ENCODE measurements at places on chromosomes 4 and X.

DNA sequence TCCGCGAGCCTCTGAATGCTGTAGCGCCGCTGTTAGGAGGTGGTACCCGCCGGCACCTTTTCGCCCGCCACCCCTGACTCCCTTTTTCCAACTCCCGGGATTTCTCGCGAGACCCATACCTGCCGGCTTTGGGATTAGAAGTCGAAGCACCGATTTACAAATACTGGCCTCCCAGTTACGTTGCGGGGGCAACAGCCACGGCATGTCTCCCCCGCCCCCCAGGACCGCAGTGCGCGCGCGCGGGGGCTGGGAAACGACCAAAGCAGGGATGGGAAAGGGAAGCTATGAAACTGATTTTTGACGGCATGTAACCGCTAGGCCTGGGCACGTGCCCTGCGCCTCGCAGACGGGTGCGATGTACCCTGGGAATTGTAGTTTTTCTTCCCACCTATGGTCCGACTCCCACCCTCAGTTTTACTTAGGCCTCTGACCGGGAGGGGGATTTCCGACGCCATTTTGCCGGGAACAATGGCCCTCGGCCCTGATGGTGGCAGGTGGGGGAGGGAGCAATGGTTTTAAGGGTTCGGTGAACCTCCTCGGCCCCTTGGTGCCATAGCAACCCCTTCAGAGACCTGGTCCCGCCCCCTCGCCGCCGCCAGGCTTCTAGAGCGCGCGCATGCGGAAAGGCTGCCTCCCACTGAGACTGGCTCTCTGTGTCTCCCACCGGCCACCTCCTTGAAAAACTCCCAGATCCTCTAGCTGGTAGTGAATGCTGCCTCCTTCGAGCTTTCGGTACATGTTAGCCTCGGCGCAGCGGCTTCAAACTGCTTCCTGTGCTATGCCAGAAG, 772 bp upstream of the WNK3 start:
- DNase-seq: peak; percentile 64

DNA sequence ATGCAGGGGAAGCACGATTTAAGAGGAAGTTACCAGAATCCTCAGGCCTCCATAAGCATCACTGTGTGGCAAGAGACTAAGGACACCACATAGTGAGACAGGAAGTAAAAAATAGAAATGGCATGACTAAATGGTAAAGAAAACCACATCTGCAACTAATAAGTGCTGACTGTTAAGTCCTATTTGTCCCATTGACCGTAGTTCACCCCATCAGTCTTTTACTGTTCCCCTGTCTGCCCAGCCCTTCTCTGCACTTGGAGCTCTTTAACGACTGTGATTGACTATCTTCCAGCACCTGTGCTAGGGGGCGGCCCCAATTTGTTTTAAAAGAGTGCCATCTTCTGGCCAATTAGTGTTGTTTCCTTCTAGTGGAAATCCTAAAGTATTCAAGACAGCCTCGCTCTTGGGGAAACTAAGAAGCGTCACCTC, 94.2 kb downstream of the MAOA start:
- DNase-seq: peak; percentile 68

- DNase-seq: peak; percentile 85
Observed at GRCh38 chr4:86895692-86896488, 3.7 kb upstream of the C4orf36 start.

DNA sequence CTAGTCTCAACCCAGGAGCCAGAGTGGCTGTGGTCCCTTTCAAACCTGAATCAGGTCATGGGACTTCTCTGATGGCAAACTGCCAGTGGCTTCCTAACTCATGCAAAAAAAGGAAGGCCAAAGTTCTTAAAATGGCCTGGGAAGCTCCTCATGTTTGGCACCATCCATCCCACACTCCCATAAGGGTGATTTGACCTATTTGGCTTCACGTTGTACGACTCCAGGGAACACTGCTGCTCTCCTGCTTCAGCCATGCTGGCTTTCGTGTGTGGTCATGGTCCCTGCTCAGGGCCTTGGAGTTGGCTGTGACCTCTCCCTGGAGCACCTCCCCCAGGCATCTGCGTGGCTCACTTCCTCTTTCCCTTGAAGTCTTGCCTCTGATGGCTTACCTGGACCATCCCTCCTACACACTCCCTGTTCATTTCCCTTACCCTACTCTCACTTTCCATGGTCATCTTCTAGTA, 12.8 kb upstream of the TMSB4X start:
- DNase-seq: no peak

DNA sequence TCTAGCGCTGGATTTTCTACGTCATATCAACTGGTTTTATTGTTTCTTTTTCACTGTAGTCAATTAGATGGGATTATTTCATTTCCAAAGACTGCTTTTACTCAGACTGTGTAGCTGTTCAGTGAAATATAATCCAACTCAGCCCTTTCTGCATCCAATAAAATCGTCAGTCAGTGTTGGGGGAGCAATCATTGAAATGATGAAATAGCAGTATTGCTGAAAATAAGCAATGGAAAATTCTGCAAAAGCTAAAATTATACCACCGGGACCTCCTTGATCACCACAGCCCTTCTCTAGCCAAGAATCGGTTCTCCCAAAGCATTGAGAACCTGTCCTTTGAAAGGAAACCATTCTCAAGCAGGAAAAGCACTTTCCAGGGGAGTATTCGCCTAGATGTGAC, 243.1 kb upstream of the TENM3 start:
- no peak for DNase-seq

DNA sequence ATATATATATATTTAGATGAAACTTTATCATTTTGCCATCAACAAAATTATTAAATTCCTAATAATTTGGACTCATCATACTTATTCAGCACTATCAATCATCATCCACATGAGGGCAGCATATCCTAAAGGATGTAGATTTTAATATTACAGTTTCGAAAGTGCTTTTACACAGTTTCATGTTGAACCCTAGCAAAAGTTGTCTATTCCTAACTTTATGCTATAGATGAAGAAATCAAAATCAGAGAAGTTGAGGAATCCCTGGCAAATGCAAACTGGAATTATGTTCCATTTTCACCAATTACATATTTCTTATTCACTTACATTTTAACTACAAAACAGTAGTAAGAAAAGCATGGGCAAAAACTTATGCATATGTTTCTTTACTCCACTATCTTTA, 36.6 kb upstream of the UGT2A1 start:
- DNase-seq: peak; percentile 7

- no peak for DNase-seq
Observed at GRCh38 chr4:138555584-138555983, 313.4 kb upstream of the SLC7A11 start.
